CD4-positive, alpha-beta T cell (primary cell): ENCODE measurements at places on chromosomes 7 and 10.
A peak's percentile ranks its signal among the peaks of the same experiment; 100 is the strongest.

DNA sequence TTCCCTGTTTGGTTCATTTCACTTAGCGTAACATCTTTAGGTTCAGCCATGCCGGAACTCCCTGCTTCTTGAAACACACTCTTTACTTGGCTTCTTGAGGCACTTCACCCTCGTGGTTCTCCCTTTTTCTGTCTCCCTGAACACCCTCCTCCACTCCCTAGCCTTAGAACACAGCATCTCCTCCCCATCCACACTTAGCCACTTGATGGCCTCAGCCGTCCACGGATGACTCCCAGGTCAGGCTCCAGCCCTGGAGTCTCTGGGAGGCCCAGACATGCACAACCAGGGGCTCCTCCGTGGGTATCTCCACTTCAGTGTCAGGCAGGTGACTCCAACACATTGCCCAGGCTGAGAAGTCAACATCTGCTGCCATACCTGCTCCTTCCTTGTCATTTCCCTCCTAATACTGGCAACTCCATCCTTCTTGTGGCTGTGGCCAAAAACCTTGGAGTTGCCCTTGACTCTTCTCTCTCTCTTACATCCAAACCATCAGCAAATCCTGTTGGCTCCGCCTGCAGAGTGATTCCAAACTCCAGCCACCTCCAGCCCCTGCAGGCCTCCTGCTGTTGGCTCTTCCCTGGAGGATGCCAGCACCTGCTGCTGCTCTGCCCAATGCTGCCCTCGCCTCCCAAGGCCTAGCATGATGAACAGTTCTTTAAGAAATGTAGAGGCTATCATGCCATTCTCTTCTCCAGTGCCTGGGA, 8.4 kb upstream of the INMT start:
- DNase-seq = no peak

GRCh38 chr10:114073395-114074186, 29.9 kb downstream of the ADRB1 start:
- DNase-seq = peak; percentile 5

GRCh38 chr10:3142146-3142875, 30.3 kb downstream of the PITRM1 start:
- DNase-seq = no peak

GRCh38 chr7:23315366-23315765, 16.2 kb downstream of the MALSU1 start:
- DNase-seq = no peak

DNA sequence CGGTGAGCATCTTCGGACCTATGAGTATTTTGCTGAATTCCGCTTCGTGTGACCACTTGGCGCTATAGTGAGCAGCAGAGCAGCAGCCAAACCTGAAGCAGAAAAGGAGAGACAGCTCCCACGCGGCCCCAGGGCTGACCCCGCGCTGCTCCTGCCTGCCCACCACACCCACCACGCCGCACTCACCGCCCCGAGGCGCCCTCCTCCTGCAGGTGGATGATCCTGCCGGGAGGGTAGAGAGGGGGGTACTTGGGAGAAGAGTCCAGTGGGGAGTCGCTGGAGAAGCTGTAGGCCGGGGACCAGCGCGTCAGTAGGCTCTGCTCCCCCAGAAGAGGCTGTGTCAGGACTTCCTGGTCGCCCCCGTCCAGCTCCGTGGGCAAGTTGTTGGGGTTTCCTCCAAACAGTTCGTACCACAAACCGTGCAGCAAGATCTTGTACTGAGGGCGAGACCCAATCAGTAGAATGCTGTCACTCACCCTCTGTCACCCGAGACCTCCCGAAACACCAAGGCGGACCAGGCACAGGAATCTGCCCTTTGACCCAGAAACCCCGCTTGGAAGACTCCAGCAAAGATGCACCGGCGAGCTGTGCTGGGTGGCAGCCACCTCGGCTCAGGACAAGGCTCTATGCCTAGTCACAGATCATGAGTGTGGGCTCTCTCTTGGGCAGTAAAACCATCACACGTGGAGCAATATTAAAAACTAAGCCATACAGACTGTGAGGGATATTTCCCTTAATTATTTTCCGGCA, 37.6 kb downstream of the DAGLB start:
- DNase-seq = no peak
